Inflammatory macrophage treated with lipopolysaccharide for 1 hour (primary cell): ENCODE measurements at places on chromosomes 16 and 17.

GRCh38 chr17:62780951-62781350, 27.2 kb downstream of the MARCHF10 start:
- DNase-seq: peak; percentile 39

DNA sequence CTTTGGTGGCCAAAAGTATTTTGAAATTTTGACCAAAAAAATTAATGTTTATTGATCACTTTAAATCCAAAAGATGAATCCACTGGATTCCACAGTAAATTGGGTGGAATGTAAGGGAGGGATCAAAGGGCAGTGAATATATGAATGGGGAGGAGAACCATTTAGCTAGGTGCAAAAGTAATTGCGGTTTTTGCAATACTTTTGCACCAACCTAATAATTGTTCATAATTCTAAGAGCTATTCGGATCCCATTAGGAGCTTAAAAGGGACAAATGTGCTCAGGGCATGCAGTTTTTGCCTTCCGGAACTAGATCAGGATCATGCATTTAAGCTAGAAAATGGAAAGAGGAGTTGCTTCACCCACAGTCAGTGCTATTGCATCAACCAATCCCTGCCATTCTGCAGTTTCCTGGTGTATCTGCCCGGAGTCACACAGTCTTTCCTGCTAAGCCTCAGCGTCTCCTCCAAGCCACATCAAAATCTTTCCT, at the start of gene LPO:
Gene LPO, plus strand, starts transcription at position 438 of the 488 bp plus-strand sequence. CDS start 4,396 bp downstream, outside the sequence.
- no peak for DNase-seq

GRCh38 chr16:70751593-70751992, 49.4 kb downstream of the VAC14 start:
- DNase-seq: no peak

DNA sequence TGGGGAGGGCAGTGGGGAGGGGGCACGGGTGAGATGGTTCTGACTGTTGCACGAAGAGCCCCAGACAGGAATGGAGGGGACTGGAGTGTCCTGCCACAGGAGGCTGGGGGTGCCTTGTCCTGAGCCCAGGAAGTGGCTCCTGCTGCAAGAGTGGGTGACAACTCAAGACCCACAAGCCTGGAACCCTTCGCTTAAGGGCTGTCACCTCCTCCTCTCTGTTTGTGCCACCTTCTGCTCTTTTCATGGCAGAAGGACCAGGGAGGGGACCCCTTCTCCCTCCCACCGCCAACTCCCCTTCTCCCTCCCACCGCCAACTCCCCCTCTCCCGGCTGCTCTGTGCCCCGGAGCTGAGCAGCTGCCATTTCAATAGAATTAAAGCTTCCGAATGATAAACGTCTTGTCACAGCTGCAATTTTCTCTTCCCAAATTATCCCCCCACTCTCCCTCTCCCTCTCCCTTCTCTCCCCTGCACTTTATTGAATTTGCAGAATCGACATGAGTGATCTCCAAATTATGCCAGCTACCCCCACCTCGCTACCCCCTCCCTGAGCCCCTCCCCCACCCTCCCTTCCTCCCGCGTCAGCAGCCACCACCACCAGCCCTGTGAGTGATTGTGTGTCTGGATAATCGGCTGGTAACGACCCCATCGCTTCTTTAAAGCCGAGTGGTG, 13.7 kb downstream of the GJD3 start:
- DNase-seq: no peak

GRCh38 chr17:11823862-11824261, 173.4 kb downstream of the ZNF18 start:
- no peak for DNase-seq

DNA sequence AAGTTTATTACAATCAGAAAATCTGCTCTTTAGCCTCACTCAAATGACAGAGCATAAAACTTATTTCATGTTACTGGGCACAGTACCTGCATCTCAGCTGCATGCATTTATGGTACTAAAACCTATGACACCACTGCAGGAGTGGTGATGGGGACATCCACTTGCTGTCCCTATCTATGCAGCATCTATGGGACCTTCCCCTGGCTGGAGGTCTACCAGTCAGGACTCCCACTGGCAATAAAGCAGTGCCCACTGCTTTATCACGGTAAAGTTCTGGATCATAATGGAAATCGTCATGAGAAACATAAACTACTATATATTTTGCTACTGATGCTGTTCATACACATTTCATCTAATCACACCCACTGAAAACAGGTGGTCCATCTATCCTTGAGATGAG, 26.2 kb downstream of the NSMCE1 start:
- no peak for DNase-seq

DNA sequence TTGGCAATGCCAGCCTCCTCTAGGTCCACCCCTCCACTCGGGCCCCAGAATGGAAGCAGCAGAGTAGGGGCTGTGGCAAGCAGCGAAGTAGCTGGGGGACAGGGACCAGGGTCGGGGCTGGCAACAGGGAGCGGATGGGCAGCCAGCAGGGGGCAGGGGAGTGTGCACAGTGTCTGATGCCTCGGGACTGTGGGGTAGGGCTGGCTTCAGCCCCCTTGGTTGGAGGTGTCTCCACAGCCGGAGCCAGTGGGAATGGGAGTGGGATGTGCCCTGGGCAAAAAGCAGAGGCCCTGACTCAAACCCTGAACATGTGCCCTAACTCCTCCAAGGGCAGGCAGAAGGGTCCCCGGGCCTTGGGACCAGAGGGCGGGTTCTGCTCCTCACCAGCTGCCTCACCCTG, 18.5 kb upstream of the ARHGAP27 start:
- DNase-seq: no peak

- no peak for DNase-seq
Observed at GRCh38 chr17:58508341-58509067, 5.9 kb downstream of the MTMR4 start.

- DNase-seq: no peak
Observed at GRCh38 chr17:2712300-2713043, 908 bp upstream of the CLUH start.
